ENCODE measurements at places on chromosomes 1 and 21.

DNA sequence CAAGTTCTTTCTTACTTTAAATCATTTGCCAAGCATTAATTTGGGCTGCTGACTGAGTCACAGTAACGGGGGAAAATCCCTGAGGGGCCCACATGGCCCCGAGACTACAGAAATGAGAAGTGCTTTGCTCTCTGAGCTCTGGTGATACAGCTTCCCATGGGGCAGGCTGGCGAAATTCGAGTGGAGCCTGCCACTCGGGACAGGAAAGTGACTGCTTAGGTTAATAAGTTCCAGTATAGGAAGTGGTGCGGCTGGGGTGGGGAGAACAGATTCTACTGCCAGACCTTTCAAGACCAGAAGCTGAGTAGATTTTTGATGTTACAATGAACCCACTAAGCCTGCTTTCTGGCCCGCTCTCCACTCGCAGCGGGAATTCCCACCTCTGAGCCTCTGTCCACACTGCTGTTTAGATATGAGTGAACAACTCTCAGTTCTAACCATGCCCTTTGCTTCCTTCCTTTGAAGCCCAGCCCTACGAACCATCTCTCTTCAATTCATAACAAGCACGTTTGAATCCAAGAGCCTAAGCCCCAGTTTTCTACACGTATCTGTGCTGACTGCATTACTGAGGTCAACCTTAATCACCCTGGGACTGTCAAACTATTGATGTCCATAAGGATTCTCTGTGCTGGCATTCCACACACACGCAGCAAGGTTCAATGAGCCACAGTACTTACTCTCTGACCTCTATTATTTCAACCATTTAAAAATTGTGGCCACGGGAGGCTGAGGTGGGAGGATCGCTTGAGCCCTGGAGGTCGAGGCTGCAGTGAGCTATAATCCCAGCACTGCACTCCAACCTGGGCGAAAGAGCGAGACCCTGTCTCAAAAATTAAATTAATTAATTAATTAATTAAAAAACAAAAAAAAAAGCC lies 9.6 kb downstream of the ZBTB17 start:
- DNase-seq: peak; percentile 67

DNA sequence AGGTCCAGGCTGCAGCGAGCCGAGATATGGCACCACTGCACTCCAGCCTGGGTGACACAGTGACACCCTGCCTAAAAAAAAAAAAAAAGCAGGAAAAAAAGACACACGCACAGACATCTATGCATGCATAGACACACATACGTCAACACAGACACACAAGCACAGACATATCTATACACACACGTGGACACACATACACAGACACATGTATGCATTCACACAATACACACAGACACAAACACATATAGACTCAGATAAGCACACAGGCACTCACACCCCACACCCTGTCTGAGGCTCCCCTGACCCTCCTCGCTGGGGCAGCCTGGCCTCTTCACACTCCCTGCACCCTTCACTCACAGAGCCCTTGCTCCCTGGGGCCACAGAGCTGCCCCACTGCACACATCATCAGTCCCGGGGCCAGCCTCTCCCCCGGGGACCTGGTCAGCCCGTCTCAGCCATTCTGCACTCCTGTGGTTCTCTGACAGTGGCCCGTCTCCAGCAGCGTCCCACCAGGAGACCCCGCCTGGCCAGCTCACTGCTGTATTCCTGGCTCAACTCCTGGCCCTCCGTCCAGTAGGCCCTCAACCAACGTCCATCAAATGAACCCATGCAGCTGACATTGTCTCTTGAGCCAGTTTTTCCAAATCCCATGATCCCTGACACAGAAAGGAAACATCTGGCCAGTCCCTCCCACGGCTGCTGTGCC lies 4.6 kb upstream of the PRKCZ start:
- no peak for DNase-seq

GRCh38 chr1:245991266-245991665 lies 515.8 kb downstream of the SMYD3 start:
- no peak for DNase-seq

DNA sequence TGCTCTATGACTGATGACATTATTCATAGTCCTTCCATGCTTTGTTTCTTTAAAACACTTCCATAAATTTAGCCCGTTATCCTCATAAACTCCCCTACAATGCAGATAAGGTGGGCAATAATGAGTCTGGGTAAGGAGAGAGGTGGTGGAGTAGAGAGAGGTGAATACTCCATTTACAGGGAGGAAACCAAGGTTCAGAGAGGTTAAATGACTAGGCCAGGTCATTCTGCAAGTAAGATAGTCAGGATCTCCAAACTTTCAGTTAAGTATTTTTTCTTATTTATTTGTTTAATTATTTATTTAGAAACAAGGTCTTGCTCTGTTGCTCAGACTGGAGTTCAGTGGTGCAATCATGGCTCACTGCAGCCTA lies 26.1 kb downstream of the PAFAH2 start:
- no peak for DNase-seq

DNA sequence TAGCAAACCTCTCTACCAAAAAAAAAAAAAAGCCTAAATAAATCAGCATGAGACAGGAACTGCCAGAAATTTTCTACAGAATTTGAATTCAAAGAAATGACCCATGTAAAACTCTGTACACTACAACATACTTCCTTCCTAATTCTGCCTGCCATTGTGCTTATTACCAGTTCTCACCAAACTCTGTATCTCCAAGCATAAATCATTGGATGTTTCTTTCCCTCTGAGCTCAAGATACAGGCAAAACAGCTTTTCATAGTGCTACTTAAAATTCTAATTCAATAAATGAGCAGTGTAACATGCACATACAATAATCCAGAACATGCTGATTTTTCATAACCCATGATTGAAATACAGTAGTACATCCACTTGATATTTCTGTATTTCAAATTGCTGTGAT lies 87.0 kb downstream of the EIF4G3 start:
- no peak for DNase-seq

- no peak for DNase-seq
These were observed 104.5 kb downstream of the ASH1L start for GRCh38 chr1:155458111-155458510.

GRCh38 chr1:175877939-175878737 lies 134.7 kb upstream of the TNR start:
- DNase-seq: no peak

DNA sequence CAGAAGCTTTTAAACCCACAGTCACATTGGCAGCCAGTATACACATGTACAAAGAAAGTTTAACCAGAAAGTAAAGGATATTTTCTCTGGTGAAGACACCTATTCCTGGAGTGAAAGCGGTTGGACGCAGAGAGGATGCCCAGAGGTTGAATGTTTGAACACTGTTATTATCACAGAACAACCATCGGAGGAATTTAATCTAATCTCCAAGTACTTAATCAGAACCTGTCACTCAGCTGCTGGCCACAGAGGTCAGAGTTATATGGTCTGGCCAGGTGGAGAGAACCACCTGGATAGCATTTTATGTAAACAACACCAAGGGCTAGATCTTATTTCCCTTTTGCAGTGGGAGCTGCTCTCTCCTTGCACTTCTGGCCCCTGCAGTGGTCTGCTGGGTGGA lies 29.4 kb downstream of the SPATA46 start:
- DNase-seq: no peak

- DNase-seq: no peak
These were observed 577.6 kb downstream of the MATN1 start for GRCh38 chr1:30145723-30146303.

DNA sequence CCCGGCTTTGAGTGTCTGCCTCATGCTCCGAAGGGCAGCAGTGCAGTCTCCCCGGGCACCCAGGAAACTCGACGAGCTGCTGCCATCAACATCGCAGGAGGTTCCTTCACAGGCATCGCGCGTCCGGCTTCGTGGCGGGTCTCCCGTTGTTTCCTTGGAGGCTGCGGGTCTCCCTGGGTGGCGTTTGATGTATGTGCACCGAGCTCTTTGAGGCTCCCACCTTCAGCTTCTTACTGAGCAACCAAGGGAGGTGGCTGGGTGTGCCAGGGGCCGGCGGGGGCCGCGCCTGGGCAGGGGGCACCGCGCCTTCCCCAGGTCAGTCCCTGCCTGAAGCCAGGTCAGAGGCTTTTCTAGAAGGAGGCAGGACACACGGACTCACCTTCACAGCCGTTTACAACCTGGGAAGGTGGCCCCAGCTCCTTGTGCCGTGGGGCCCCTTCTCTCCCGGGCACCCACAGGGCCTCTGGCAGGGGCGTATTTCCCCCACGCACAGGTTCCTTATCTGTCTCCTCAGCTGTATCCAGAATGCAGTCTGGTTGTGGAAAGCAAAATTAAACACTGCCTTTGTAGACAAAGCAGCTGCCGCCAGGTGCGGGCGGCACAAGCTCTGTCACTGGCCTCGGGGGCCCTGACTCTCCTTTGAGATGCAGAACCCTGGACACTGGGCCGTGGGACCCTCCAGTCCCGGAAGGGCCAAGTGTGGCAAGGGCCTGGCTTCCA lies 21.7 kb upstream of the PEX10 start:
- no peak for DNase-seq

DNA sequence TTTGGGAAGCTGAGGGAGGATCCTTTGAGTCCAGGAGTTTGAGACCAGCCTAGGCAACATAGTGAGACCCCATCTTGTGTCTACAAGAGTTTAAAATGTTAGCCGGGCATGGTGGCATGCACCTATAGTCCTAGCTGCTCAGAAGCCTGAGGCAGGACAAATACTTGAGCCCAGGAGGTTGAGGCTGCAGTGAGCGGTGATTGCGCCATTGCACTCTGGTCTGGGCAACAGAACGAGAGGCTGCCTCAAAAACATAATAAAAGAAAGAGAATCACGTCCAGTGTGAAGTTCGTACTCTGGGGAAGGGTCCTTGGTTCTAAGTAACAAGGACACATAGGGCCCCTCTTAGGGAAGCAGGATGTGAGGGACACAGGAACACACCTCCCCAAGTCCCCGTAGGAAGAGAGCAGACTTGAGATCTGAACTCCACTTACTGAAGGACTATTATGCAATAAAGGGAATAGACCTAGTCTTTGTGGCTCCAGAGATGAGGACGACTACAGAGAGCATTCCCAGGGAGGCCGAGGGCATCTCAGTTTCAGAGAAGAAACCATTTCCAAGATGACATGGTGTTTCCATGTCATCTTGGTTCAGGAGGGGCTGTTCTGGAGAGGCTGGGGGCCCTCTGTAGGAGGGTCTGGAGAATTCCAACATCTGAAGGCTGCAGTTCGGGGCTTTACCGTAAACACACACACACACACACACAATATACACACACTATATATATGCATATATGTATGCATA lies 10.8 kb upstream of the ENO1 start:
- no peak for DNase-seq

DNA sequence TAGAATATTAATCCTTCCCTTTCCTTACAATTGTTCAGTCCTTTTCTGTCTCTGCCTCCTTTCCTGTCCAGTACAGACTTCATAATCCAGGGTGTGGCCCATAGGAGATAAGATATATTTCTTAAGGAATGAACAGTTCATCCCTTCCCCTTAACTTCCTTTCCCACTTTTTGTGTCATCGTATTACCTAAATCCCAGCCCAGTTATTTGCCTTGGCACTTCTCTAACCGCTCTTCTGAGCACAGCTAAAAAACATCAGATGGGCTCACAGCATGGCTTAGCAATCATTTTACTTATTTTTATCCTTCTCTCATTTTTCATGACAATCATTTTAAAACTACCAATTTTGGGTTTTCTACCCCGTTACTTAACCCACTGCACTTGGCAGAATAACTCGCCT lies 39.6 kb downstream of the F3 start:
- DNase-seq: no peak

DNA sequence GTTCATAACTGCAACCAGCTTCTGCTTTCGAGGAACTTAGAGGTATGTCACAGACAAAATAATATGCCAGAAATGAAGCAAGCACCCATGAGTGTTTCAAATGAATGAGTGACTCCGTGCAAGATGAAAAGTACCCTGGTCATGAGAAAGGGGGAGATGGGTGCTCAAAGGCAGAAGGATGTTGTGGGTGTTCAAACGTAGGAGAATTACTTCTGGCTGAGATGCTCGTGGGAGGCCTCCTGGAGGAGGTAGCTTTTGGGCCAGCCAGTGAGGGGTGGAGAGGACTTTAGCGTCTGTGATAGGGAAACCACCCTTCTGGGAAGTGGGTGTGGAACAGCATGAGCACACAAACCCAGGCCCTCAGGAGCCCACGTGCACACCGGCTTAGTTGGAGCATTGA lies 113.8 kb downstream of the SYF2 start:
- no peak for DNase-seq

DNA sequence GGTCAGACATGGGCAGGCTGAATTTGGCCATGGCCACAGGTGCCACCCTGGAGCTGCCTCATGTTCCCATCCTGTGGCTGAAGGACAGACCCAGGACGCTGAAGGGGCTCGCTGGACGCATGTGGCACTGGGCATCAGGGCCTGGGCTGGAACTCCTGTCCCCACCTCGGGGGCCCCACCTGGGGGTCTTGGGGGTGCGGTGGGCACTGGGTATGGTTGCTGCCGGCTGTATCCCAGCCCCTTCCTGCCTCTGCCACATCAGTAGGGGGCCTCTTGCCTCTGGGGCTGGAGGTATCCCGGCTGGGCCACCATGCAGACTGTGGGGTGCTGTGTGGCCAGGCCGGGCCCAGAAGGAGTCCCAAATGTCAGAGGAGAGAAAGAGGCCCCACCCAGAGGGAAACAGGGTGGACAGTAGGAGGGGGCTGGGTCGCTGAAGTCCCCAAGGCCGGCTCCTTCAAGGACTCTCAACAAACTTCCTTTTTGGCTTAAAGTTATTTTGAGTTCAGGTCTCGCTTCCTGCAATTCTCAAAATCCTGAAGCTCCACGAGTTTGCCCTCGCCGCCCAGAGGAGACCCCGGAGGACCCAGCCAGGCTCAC lies 78.7 kb downstream of the SIK1 start:
- no peak for DNase-seq

GRCh38 chr21:17359781-17360180 lies 153.1 kb upstream of the CXADR start:
- no peak for DNase-seq

GRCh38 chr1:7004181-7004580 lies 218.9 kb downstream of the CAMTA1 start:
- no peak for DNase-seq

DNA sequence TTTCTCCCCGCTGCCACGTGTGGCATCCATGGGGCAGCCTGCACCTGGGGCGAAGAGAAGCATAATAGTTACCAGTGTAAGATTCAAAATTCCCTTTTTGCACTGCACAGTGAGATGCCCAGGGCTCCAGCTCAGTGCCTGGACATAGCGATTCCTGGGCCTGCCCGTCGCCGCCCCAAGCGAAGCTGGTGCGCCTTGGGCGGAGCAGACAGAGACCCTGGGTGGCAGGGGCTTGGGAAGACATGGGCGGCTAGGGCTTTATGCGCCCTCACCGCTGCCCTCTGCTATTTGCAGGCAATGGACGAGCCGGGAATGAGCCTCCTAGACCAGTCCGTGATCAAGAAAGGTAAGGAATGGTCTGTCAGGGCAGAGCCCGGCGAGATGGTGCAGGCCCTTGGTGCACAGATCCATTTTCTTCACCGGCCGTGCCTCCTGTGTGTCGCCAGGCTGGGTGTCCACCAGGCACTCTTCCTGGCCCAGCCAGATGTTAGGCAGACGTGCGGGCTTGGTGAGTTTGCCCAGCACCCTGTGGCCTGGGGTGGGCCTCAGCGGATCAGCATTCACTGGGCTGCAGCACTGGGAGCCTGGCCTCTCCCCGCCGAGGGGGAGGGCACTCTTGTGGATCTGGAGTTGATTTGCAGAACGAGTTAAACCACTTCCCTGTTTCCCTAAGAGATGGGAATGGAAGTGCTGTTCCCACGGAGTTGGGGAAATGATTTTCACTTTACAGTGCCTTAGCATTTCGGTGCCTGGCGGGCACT lies 1.7 kb downstream of the TFAP2E start:
- no peak for DNase-seq

- no peak for DNase-seq
These were observed 406.7 kb downstream of the RWDD3 start for GRCh38 chr1:95640746-95641145.

- no peak for DNase-seq
These were observed 9.8 kb downstream of the RGS18 start for GRCh38 chr1:192167911-192168700.
